ENCODE measurements at places on chromosomes 16 and 17. TPM values are rescaled to one million over a fixed set of nuclear protein-coding genes. Genes with fewer than 3 reads are reported as not detected.

DNA sequence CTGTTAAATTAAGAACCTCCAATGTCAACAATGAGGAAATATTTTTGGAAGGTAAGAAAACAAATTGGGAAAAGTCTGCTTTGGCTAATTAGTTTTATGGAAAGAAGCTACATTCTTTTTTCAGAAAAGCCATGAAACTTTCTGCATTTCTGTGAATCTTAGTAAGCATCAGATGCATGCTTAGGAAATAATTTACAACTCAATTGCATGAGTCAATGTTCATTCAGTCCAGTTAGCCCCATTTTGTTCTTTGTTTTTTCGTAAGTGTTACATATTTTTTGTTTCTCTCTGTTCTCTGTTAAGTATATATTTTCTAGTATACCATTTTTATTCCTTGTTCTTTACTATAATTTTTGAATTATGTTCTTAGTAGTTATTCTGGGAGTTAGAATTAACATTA, 195.2 kb upstream of the KIF2B start:
- no peak for DNase-seq

- no peak for DNase-seq
These were observed 11.3 kb upstream of the SLC39A11 start for GRCh38 chr17:73103641-73104335.

The ATP2A3 gene
- total RNA-seq: 52.9 TPM

DNA sequence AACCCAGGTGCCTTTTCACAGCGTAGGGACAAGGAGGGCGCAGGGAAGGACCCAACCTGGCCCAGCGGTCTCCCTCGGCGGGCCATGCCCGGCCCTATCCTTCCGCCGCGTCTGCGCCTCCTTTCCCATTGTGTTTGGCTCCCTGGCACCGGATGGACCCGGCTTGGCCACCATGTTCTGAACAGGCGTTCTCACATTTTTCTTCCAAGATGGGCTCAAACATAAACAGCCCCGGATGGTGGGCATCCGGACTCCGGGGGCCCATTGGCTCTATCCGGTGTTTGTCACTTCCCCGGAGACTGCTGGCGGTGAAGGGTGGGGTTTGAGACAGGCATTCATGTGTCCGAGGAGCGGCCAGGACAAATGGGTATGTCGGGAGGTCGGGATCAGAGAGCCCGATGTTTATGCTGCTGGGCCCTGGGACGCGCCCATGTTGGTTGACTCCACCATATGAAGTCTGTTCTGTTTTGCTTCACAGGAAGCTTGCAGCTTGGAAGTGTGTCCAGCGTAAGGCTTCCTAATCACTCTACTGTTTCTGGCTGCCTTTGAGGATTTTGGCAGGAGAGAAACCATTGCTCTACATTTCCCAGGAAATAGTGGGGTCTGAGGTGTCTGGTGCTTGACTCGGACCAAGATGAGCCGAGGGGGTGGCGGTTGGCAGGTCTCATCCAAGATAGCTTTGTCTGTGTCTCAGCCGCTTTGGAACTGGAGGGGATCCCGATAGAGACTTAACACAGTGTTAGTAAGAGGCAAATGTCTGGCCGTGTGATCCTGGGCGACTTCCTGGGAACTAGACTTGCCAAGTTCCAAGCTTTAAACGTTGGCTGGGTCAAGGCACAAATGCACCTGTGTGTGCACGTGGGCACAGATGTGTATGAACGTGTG, 188.3 kb downstream of the IRF8 start:
- DNase-seq: no peak

- DNase-seq: no peak
These were observed 195.3 kb downstream of the ZNF423 start for GRCh38 chr16:49660626-49661025.

DNA sequence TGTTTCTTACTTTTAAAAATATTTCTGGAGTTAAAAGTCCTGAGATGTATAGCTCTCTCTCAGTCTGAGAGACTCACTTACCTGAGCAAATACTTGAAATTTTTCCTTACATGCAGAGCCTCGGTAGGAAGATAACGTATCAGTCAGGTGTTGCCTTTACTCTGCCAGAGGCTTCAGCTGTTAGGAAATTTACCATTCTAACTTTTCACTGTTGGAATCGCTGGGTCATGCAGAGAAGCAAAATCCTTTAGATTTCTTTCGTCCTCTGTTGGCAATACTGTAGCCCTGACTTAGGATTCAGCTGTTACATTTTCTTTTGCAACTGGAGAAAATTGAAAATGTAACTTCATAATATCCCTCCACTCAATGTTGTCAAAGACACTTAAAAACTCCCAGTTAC, 20.0 kb upstream of the KCNJ16 start:
- no peak for DNase-seq

DNA sequence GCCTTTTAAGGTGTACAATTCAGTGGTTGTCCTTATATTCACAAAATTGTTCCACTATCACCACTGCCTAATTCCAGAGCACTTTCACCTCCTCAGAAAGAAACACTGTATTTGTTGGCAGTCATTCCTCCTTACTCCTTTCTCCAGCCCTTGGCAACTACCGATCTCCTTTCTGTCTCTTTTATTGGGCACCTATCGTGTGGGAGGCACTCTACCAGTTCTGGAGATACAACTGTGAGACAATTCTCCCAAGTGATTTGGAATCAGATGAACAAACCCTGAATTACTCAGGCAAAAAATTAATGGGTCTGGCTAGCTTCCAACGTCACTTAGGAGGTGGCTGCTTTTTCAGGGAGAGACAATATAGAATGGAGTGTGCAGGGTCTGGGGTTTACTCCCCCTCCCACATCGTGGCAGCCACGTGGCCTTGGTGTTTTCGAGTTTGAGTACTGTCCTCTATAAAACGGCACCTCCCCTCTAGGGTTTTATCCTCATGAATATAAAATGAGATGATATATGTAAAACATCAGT, 63.9 kb downstream of the SHISA9 start:
- DNase-seq: no peak

The WNT9B gene
- total RNA-seq: 0.05 TPM
